ENCODE measurements at places on chromosomes 4 and X. TPM values are rescaled to one million over a fixed set of nuclear protein-coding genes. Genes with fewer than 3 reads are reported as not detected.
A peak's percentile ranks its signal among the peaks of the same experiment; 100 is the strongest.

Gene FGF13
- not detected for polyA plus RNA-seq

Gene HAND2
- polyA plus RNA-seq: not detected

Gene GLRA3
- not detected for polyA plus RNA-seq

Gene GAB1
- 0.02 TPM for polyA plus RNA-seq

- DNase-seq: no peak
Measured at GRCh38 chr4:17058916-17059741, 160.7 kb upstream of the LDB2 start.

GRCh38 chrX:122248681-122249080, 935.4 kb upstream of the GRIA3 start:
- no peak for DNase-seq

- DNase-seq: peak; percentile 62
Measured at GRCh38 chrX:16869393-16870094, 618 bp downstream of the RBBP7 start.

DNA sequence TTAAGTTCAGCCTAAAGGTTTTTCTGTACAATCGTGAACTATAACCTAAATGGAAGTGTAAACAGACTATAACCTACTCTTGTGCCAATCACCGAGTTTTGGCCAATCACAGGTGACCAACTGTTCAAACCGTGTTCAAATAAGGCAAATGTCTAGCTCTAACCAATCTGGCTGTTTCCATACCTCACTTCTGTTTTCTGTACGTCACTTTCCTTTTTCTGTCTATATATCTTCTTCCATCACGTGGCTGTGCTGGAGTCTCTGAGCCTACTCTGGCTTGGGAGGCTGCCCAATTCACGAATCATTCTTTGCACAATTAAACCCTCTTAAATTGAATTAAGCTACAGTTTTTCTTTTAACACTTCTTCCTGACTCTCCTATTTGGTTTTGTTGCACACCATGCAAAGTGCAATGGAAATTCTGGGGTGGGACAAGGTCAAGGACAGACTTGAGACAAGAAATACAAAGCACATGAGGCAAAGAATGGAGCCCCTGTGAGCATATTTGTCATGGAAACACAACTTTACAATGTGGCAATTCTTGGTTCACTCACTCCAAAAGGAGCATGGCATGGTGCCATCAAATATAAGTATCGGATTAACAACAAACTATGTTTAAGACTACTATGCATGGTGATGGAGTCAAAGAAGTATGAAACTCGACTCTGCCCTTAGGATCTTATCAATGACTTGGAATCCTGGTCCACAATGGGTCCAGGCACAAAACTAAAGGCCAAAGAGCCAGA, 115.7 kb upstream of the FAM9B start:
- DNase-seq: no peak

GRCh38 chrX:132743086-132743485, 215.3 kb downstream of the HS6ST2 start:
- no peak for DNase-seq
